ENCODE measurements at places on chromosomes 1 and 21. TPM values are rescaled to one million over a fixed set of nuclear protein-coding genes. Genes with fewer than 3 reads are reported as not detected.
A peak's percentile ranks its signal among the peaks of the same experiment; 100 is the strongest.

DNA sequence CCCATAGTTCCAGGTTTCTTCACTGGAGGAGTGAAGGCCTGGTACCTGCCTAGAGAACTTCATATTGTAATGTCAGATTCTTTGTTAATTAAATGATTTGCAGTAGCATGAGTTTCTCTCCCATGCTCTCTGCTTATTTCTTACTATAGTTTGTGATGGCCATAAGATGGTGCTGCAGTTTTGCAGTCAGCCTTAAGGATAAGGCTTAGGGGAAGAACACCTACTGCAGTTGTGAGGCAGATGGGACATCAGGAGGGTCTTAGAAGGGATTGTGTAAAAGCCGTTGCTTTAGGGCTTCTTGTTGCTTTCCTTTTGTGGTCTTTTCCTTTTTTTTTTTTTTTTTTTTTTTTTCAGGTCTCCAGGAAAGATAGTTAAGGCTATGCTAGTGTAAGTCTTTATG is 61.8 kb downstream of the MACF1 start:
- peak; percentile 29 for DNase-seq

DNA sequence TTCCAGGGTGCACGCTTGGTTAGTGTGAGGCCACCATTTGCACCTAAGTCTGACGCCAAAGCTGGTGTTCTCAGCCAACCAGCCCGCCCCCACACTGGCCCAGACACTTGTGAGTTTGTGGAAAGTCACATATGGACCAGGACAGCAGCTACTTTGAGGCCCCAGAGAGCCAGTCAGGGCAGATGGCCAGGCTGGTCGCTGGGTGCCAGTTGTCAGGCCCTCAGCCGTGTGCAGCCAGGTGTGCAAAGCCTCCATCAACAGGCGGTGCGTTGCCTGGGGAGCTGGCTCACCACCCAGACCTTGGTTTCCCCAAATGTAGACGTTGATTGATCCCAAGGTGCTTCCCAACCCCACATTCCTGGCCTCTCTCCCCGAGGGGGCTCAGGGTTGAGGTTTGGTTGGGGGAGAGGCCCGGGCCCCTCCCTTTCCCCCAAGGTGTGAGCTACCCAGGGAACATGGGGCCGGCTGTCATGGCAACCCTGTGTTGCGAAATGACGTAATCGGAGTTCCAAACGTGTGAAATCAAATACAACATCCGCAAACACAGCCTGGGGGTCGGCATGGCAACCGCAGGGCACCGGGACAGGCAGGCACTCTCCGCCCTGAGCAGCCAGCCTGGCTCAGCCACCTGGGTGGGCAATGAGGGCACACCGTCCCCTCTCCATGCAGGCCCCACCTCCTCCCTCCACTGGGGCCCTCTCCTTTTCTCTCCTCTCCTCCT is 42.2 kb upstream of the WNT4 start:
- DNase-seq, result peak; percentile 83

DNA sequence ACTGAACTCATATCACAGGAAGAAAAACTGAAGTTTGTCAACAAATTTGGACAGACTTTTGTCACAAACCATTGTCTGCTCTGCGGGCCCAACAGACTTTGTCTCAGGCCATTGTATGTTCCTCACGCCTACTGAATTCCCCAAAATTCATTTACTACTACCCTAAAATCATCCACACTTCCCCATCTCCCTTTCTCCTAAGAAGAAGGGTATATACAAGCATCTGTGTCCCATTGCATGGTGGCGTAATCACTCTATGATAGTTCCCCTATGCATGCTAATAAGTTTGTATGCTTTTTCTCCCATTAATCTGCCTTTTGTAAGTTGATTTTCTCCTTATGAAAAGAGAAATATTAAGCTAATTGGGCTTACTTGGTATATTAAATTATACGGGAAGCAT is 54.9 kb upstream of the ATF3 start:
- DNase-seq, result no peak

Gene UBL4B
- not detected for total RNA-seq

Data from H7 (cell line).